Anterior cingulate cortex (tissue), 58 donors: ENCODE measurements at places on chromosomes 6 and 20.

DNA sequence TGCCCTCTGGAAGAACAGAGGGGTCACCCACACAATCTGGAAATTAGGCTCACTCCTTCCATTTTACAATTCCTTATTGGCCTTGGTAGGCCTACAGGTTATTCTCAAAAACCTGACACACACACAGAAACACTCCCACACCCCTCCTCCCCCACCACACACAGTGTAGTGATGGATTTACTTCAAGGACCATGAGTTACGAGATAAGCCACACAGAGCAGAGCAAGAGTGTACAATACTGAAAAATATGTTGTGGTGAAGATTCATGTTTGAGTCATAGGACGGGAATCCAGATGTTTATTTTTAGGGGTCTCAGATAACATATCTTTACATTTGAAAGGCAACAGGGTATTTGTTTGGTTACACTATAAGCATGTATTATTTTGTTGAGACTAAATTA, 291.9 kb downstream of the PLCB1 start:
- no peak for DNase-seq

DNA sequence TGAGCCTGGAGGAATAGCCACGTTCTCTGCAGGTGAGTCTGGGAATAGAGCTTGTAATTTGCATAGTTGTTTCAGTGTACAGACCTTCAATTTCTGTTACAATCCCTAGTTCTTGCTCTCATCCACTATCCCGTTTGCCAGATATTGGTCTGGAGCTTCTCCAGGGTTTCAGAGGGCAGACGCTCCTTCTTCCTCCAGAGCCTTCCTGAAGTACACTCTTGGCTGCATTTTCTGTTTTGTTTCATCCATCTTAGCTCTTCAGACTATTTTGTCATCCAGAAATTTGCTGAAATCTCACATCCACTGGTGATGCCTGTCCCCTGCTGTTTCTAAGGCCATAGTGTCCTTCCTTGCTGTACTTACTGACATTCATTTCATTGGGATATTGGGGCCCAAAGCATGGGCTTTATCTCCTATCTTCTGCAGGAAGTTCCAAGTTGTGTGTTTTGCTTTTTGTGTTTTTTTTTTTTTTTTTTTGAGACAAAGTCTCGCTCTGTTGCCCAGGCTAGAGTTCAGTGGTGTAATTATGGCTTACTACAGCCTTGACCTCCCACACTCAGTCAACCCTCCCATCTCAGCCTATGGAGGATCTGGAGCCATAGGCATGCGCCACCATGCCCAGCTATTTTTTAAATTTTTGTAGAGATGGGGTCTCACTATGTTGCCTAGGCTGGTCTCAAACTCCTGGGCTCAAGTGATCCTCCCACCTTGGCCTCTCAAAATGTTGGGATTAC, 18.7 kb downstream of the CDS2 start:
- no peak for DNase-seq

DNA sequence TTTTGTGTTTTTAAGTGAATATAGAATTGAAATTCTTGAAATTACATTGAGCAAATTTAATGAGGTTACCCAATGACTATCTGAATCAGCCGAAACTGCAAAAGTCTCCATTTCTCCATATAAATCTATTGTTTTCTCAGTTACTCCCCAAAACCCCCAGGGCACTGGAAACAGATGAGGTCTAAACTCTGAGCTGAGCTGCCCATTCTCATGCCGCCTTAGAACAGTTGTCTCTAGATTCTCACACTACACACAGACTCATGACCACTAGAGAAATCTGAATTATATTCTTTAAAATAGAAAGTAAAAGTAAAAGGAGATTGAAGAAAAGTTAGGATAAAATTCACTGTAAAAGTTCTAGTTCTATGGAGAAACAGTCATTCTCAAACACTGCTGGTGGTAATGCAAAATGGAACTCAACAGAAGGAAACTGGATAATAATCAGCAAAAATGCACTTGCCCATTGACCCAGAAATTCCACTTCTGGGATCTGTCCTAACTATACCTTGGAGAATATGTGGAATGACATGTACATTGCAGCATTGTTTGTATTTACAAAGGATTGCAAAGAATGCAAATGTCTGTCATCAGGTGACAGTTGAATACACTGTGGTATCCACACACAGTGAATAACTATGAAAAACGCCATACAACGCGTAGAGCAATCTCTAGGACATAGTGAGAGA, 125.5 kb downstream of the IPCEF1 start:
- DNase-seq, result no peak

- DNase-seq, result no peak
Measured at GRCh38 chr20:12111431-12112088, 193.9 kb downstream of the BTBD3 start.

GRCh38 chr6:107550906-107551305, 61.0 kb downstream of the SOBP start:
- DNase-seq, result no peak

DNA sequence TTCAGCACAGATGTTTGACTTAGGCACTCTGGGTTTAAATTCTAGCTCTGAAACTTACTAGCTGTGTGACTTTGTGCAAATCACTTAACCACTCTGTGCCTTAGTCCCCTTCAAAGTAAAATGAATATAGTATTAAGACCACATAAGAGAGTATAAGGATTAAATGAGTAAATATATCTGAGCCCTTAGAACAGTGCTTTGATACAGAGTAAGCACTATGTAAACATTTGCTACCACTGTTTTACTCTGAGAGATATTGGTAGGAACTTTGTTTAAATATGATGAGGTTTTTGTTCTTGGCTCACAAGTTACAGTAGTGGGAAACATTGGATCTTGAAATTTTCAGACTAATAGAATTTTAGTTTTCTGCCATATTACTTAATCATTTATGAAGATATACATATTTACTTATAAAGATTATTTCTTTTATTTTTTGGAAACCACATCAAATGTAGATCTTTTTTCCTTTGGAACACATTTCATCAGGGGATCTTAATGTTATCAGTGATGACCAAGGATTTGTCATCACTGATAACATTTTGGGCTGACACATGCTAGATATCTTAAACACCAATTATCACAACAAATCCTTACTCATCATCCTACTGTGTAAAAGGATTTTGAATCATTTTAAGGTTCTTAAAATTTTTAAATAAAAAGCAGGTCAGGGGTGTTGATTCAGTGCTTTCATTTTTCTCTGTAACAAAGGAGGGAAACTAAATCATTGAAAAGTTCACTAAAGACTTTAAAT, 226.2 kb downstream of the EYA4 start:
- no peak for DNase-seq

GRCh38 chr6:137754366-137754765, 112.7 kb upstream of the TNFAIP3 start:
- DNase-seq, result no peak

GRCh38 chr6:1029141-1029540, 282.8 kb upstream of the FOXQ1 start:
- no peak for DNase-seq
